ENCODE measurements at places on chromosomes 4 and X. TPM values are rescaled to one million over a fixed set of nuclear protein-coding genes. Genes with fewer than 3 reads are reported as not detected.
A peak's percentile ranks its signal among the peaks of the same experiment; 100 is the strongest.

DNA sequence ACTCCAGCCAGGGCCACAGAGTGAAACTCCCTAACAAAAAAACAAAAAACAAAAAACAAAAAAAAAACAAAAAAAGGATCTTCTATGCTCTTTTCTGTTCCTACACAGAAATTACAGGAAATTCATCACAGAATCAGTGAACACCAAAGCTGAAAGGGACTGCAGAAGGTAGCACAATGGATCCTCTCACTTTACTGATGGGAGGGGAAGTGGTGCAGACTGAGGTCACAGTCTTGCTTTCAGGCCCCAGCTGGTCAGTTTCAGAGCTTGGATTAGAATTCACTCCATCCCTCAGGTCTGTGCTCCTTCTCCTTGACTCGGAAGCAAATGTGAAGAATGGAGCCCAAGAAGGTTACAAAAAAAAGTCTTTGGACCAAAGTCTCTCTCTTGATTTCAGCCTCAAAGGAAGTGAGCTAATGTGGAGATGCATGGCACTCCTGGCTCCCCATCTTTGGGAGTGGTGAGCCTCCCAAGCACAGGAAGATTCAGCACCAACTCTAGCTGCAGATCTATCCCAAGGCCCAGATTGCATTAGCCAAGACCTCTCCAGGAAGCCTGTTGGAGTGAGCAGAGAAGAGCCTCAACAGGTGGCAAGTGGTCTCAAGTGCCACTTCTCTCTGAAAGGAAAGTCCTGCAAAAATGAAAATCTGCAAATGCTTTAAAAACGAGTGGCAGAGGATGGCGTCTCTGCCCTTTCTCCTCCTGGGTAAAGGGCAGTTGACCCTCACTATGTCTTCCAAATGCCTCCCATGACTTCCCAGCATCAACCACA lies 176.0 kb downstream of the MAML3 start:
- no peak for DNase-seq

The SPACA5B gene
- not detected for polyA plus RNA-seq

DNA sequence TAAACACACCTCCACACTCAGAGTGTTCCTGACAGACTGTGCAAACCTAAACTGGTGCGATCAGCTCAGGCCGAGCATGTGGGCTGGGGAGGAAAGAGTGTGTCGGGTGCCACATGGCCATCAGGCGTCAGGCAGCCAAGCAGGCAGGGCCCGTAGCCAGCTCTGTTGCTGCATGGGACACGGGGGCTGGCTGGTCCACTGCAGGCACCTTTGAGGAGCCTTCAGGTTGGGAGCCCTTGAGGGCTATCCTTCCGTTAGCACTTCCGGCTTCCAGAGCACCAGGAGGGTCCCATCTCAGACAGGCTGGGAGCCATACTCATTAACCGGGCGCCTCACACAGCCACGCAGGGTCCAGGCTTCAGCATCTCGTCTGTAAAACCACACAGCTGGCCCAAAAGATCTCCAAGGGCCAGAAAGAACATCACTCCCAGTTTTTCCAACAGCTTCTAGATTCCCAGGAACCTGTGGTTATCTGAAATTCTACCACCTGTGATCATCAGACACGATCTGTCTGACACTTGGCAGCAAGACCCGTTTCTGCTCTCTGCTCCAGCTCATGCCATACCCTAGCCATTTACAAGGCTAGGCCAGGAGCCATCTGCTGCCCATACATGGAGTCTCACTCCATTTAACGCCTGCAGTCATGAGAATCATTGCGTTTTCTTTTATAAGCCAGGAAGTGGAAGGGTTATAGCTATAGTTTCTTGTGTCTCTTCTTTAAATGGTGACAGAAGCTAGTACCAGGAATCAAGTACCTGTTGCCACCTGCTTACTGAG lies 87.5 kb downstream of the NSUN7 start:
- no peak for DNase-seq

- DNase-seq = no peak
Measured at GRCh38 chr4:7412554-7412912, 22.2 kb downstream of the PSAPL1 start.

DNA sequence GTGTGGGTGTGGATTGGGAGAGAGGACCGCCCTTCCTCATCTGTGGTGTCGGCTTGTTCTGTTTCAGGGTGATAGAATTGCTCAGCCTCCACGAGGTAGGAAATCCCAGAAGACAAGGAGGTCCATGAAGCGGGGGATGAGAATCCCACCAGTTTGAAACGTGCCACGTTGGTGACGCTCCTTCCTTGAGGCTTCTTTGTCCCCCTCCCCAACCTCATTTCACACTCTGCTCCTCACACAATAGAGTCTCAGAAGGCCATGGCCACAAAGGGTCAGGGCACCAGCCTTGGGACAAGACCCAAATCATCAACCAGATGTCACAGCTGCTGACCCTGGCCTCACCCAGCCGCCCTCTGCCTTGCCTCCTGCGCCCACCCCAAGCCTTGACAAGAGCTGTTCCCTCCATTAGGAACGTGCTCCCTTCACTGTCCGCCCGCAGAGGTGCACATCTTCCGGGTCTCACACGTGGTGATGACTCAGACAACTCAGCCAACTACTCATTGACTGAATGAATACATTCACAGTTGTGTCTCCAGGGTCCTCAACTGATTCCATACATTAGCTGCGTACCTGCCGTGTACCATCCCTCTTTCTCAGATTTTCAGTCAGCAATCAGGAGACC lies 18.3 kb downstream of the BLOC1S4 start:
- DNase-seq = no peak

- no peak for DNase-seq
Measured at GRCh38 chrX:119971184-119971583, 27.6 kb upstream of the NKAP start.

GRCh38 chr4:180156684-180157083 lies 2086.5 kb upstream of the TENM3 start:
- no peak for DNase-seq

The ARAP2 gene
- polyA plus RNA-seq = 0.91 TPM

DNA sequence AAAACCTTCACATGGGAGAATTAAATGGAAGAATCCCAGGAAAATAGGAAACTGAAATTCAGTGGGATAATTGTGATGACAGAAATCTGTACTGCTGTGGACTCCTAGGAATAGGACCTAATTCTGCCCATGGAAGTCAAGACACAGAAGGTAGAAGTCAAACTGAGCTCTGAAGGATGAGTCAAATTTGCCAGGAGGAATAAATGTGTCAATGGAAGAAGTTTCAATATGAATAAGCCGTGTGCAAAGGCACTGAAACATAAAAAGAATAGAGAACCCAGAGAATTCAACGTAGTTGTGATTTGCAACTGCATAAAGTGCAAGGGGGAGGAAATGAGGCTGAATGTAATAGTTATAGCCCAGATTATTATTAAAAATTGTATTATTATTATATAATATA lies 11.6 kb downstream of the ENAM start:
- DNase-seq = no peak

DNA sequence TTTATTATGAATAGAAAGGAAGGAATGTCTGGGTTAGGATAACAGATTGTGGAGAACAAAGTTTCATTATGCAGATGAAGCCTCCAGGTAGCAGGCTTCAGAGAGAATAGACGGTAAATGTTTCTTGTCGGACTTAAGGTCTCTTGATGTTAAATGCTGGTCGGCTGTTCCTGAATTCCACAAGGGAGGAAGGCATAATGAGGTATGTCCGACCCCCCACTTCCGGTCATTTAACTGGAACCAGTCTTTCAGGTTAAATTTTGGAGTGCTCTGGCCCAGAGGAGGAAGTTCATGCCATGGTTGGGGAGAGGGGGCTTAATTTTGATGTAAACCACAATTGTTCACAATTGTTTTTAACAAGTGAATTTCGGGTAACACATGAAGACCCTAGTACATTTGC lies 158.1 kb upstream of the VCX3A start:
- no peak for DNase-seq

- DNase-seq = peak; percentile 7
Measured at GRCh38 chr4:175460414-175460813, 351.6 kb downstream of the GPM6A start.

- DNase-seq = no peak
Measured at GRCh38 chr4:150579551-150580234, 2.3 kb upstream of the MAB21L2 start.

- DNase-seq = peak; percentile 2
Measured at GRCh38 chrX:54248309-54248708, 65.3 kb upstream of the FAM120C start.

DNA sequence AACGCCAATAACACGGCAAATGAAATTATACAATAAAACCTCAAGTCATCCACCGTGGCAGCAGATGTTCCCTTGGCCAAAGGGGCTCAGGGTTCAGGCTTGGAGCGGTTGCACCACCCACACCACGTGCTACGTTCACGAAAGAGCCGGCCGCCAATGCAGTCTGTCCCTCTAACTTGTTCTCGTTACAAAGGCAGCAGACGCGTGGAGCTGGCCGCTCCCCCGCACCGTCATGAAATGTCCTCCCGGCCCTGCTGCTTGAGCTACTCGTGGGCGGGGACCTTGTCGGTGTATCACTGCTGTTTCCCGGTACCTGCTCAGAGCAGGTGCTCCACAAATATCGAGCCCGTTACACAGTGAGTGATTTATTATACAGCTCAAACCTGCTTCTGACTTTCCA lies 36.4 kb upstream of the MAN2B2 start:
- no peak for DNase-seq

The TRMT44 gene
- 12.3 TPM for polyA plus RNA-seq

GRCh38 chr4:159443975-159444374 lies 341.1 kb downstream of the RAPGEF2 start:
- DNase-seq = no peak

DNA sequence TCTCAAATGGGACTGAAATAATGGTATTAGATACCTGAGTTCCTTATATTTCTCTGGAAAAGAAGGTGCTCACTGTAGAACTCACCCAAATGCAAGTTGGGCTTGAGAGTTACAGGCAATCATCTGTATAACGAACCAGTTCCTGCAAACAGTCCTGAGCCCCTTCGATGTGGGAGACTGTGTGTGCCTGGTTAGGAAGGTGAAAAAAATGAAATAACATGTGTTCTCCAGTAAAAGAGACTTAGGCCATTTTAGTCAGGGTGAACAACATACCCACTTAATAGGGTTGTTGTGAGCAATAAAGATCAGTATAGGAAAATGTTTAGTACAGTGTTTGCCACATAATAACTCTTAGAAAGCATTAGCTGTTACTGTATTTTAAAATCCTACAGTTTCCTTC lies 23.4 kb downstream of the STIM2 start:
- no peak for DNase-seq

- DNase-seq = no peak
Measured at GRCh38 chrX:51024106-51024696, 113.7 kb downstream of the BMP15 start.

- no peak for DNase-seq
Measured at GRCh38 chr4:153259661-153260060, 55.4 kb downstream of the TRIM2 start.

The FAM193A gene
- 17.4 TPM for polyA plus RNA-seq

GRCh38 chr4:117412661-117413060 lies 327.3 kb upstream of the TRAM1L1 start:
- no peak for DNase-seq

GRCh38 chrX:135009838-135010237 lies 12.5 kb downstream of the RTL8B start:
- no peak for DNase-seq

- DNase-seq = no peak
Measured at GRCh38 chr4:109014593-109015412, 251.9 kb upstream of the ETNPPL start.

The GAK gene
- polyA plus RNA-seq = 28.1 TPM

DNA sequence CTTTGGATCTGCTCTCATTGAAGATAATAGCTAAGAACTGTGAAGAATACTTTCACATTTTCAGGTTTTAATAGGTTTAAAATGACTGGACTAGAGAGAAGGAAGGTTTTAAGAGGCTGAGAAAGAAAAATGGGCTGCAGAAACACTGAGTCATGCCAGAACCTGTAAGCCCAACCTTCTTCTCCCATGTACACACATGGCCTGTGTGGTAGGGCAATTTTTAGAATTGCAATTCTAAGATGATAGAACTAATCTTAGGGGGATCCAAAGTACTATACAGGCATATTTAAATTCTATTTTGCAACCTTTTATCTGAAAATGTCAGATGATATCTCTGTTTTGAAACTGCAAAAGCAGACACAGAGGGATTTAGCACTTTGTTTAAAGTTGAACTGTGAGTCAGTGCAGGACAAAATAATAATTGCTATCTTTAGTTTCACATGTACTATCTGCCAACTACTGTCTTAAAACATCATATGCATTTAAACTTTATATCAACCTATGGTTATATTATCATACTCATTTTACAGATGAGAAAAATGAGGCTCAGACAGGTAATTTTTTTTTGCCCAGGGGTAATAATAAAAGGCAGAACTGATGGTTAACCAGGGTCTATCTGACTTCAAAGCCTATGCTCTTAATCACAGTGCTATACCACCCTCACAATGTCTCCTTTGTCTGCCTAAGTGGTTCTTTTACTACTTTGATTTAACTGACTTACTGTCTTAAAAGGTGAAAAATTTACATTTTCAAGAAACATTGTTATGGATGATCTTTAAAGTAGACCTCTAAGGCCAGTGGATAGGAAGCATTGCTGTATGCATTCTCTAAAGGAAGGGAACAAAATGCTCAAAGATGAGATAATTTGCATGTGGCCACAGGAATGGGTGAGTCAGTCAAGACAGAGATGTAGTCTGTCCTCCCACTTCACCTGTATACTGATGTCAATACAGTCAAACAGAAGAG lies 4.3 kb downstream of the TMPRSS11E start:
- no peak for DNase-seq

- no peak for DNase-seq
Measured at GRCh38 chr4:120232050-120232449, 165.4 kb upstream of the MAD2L1 start.

DNA sequence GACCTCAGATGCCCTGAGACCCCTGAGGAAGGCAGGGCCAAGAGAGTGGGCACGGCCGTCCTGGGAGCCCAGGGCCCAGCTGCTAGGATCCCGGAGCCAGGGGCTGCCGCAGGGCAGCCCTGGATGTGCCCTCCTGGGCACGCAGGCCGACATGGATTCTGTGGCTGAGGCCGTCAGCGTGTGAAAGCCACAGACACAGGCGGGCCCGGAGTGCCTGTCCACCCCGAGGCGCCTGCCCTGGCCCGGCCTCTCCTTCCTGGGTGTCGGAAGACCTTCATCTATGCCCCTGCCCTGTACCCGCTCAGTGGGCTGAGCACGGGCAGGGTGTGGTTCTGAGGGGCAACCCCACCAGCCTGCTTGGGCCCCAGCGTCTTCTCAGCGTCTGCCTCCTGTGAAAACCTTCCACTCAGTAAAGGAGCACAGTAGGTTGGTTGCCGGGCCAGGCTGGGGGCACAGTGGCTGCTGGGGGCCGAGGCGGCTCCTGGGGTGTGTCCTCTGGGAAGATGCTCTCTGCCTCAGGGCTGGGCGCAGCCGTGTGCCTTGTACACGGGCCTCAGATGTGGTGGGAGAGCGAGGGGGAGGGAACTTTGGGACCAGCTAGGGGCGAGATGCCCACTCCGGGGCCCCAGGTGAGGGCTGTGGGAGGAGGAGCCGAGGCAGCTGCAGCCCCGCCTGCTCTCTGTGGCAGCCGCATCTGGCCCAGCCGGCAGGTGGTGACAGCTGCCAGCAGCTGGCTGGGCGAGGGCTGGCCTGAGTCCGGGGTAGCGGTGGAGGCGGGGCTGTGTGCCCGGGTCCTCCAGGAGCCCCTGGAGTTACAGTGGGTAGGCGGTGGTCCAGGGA lies 20.8 kb downstream of the FGFRL1 start:
- DNase-seq = no peak

Data from muscle of back (tissue), 13 donors.